Activated T-helper 2 cell treated with anti-CD3 and anti-CD28 coated beads, Interferon-gamma antibody, Interleukin-2, Interleukin-4, amounts not matched to agents 10 μg/mL and 5 μg/mL and 100 μg/mL, durations not matched to agents 14 hours and 24 hours and 36 hours (primary cell): ENCODE measurements at places on chromosomes 11 and 22.

DNA sequence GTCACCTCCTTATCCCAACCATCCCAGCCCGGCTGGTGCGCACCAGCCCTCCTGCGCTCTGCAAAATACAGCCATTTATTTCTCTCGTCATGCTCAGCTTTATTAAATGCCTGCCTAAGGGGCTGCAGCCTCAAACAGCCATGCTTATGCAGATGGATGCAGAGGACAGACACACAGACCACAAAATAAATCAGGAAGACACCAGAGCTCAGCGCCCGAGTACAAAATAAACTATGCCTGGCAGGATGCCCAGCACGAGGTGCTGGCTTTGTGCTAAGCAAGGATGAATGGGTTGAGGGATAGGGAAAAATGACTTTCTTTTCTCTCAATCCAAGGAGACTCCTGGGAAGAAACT is 70.5 kb downstream of the RPUSD4 start:
- DNase-seq: no peak
- H3K4me3 ChIP-seq: no peak overlapping the region
- no peak overlapping the region for H3K27ac ChIP-seq
- peaks cover 8% of the 10 kb centered on the region for H3K27me3 ChIP-seq
- H3K36me3 ChIP-seq: no peaks in the 10 kb centered on the region
- no peaks in the 10 kb centered on the region for H3K4me1 ChIP-seq

- H3K27me3 ChIP-seq: peaks cover 6% of the 10 kb centered on the region
- H3K4me3 ChIP-seq: no peak overlapping the region
- H3K27ac ChIP-seq: no peak overlapping the region
- peaks cover 14% of the 10 kb centered on the region for H3K4me1 ChIP-seq
- H3K36me3 ChIP-seq: no peaks in the 10 kb centered on the region
Measured at GRCh38 chr11:10588904-10589303, 20.4 kb upstream of the LYVE1 start.

DNA sequence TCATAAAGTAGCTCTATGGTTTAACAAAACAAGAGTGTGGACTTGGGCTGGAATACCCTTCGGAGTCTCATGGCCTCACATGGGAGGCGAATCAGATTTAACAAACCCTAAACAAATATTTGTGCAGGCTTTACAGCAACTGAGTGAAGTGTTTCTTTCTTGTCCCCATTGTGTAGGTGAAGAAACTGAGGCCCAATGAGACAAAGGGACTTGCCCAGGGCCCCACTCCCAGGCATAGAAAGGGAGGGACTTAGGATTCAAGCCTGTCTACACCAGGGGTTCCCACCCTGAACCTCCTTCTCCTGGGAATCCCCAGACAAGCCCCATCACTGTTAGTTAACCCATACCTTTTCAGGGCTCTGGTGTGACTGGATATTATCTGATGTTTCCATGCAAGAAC is 55.1 kb upstream of the CRYBB3 start:
- no peak for DNase-seq
- no peaks in the 10 kb centered on the region for H3K36me3 ChIP-seq
- no peak overlapping the region for H3K27ac ChIP-seq
- no peaks in the 10 kb centered on the region for H3K27me3 ChIP-seq

DNA sequence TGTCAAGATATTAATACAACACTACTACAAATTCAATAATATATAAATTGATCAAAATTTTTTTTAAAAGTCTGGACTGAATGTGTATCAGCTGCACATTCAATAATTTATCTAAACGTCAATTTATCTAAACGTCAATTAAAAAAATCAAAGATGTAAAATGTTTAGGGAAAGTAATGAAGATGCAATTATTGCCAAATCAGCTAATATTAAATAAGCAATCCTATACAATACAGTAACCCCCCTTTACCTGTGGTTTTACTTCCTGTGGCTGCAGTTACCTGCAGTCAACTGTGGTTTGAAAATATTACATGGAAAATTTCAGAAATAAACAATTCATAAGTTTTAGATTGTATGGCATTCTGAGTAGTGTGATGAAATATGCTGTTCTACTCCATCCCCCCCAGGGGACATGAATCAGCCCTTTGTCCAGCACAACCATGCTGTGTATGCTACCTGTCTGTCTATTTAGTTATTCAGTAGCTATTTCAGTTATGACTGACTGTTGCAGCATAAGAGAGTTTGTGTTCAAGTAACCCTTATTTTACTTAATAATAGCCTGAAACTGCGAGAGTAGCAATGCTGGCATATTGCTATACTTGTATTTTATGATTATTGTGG is 72.2 kb downstream of the CWF19L2 start:
- H3K4me1 ChIP-seq: no peaks in the 10 kb centered on the region
- H3K36me3 ChIP-seq: peaks cover 11% of the 10 kb centered on the region
- H3K27me3 ChIP-seq: no peaks in the 10 kb centered on the region
- no peak overlapping the region for H3K4me3 ChIP-seq

GRCh38 chr11:44036811-44037657 is 10.7 kb upstream of the ACCSL start:
- H3K27me3 ChIP-seq: peaks cover 2% of the 10 kb centered on the region
- no peak overlapping the region for H3K27ac ChIP-seq
- no peak overlapping the region for H3K4me3 ChIP-seq
- H3K4me1 ChIP-seq: no peaks in the 10 kb centered on the region
- no peaks in the 10 kb centered on the region for H3K36me3 ChIP-seq

- H3K4me3 ChIP-seq: no peak overlapping the region
- H3K4me1 ChIP-seq: peaks cover 15% of the 10 kb centered on the region
- H3K27ac ChIP-seq: no peak overlapping the region
- H3K27me3 ChIP-seq: no peaks in the 10 kb centered on the region
Measured at GRCh38 chr22:36430863-36431262, 43.1 kb upstream of the MYH9 start.

GRCh38 chr11:29256580-29256979 is 760.2 kb downstream of the KCNA4 start:
- no peak overlapping the region for H3K27ac ChIP-seq
- H3K36me3 ChIP-seq: no peaks in the 10 kb centered on the region
- no peaks in the 10 kb centered on the region for H3K4me1 ChIP-seq
- H3K27me3 ChIP-seq: no peaks in the 10 kb centered on the region

DNA sequence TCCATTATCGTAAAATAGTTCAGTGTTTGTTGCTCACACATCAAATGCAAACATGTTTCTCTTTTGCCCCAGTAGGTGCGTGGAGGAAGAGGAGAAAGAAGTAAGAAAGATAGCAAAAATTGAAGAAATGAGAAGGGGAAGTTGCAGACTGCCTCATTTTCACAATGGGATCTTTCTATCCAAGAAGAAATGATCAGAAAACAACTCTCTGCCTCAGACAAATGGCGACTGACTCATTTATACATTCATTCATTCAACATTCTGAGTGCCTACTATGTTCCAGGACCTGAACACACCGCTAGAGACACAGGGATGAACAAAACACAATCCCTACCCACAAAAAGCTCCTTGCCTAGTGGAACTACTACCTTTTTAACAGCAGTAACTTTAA is 367 bp downstream of the HPS5 start:
- H3K36me3 ChIP-seq: peaks cover 49% of the 10 kb centered on the region
- peak overlapping the region; percentile 92 for H3K4me3 ChIP-seq

DNA sequence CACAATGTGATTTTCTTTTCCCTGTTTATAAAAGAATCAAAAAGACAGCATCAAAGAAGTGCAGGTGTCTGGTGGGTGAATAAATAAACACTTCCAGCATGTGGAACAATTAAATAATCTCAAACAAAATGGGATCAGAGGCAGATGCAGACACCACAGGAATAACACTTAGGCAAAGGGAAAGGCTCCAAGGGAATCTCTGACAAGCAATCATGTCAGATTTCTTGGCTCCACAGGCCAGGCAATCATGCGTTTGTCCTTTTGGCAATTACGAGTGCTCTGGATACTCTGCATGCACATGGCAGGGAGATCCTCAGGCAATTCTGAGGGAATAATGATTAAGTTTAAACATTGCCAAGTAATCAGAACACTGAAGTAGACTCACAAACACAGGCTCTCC is 403.5 kb upstream of the LUZP2 start:
- no peaks in the 10 kb centered on the region for H3K27me3 ChIP-seq
- no peak for DNase-seq
- no peaks in the 10 kb centered on the region for H3K36me3 ChIP-seq

DNA sequence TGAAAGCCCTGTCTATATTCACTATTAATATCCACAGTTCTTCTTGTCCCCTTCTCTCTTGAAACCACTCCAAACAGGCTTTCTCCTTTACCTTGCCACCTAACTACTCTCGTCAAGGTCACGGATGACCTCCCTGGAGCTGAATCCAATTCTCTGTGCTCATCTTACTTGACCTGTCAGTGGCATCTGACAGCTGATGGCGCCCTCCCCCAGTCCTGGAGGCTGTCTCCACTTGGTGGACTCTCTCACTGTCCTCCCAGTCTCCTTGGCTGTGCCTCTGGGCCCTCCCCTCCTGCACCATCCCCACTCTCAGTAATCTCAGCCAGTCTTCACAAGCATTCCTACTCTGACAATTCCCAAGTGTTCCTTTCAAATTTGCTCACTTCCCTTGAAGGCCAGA is 8.7 kb downstream of the TNKS1BP1 start:
- H3K27me3 ChIP-seq: no peaks in the 10 kb centered on the region
- H3K27ac ChIP-seq: no peak overlapping the region
- DNase-seq: no peak
- H3K36me3 ChIP-seq: no peaks in the 10 kb centered on the region
- H3K4me1 ChIP-seq: no peaks in the 10 kb centered on the region
- H3K4me3 ChIP-seq: no peak overlapping the region

DNA sequence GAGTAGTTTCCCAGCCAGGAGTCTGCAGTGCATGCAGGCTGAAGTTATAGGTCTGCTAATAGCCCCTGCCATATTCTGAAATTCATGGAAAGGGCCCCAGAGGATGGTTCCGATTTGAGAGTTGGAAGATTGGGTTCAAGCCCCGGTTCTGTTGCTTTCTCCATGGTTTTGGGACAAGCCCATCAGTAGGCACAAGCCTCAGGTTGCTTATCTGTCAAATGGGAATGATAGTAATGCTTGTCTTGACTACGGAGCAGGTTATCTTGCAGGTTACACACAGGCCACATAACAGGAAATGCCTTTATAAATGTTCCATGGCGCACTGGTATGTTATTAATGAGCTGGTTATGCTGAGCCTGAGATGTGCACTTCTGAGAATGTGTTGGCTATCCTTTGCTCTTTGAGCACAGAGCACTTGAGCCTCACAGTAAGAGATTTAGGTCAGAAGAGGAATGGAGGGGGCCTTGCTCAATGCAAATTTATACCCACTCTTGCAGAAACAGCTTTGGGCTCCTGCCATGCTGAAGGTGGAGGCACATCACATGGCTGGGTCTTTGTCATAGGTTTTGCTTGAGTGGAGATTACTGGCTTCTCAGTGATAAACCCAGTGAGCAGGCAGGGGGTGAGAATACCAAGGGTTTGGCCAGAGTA is 47.1 kb downstream of the ZNRF3 start:
- H3K4me1 ChIP-seq: no peaks in the 10 kb centered on the region
- peaks cover 56% of the 10 kb centered on the region for H3K27me3 ChIP-seq
- no peak overlapping the region for H3K4me3 ChIP-seq
- no peaks in the 10 kb centered on the region for H3K36me3 ChIP-seq
- H3K27ac ChIP-seq: no peak overlapping the region
- DNase-seq: no peak

- H3K27me3 ChIP-seq: peaks cover 10% of the 10 kb centered on the region
- no peak overlapping the region for H3K27ac ChIP-seq
- H3K4me1 ChIP-seq: peaks cover 14% of the 10 kb centered on the region
- no peak overlapping the region for H3K4me3 ChIP-seq
- DNase-seq: no peak
Measured at GRCh38 chr11:66042227-66042995, 6.5 kb downstream of the GAL3ST3 start.

- no peaks in the 10 kb centered on the region for H3K36me3 ChIP-seq
- no peak overlapping the region for H3K27ac ChIP-seq
- H3K4me1 ChIP-seq: no peaks in the 10 kb centered on the region
Measured at GRCh38 chr11:94728541-94728940, 39.6 kb upstream of the AMOTL1 start.

- H3K4me3 ChIP-seq: no peak overlapping the region
- peaks cover 68% of the 10 kb centered on the region for H3K36me3 ChIP-seq
- H3K27ac ChIP-seq: peak overlapping the region; percentile 43
- H3K27me3 ChIP-seq: no peaks in the 10 kb centered on the region
- peaks cover 28% of the 10 kb centered on the region for H3K4me1 ChIP-seq
Measured at GRCh38 chr11:68541991-68542390, 81.4 kb downstream of the PPP6R3 start.

- peak overlapping the region; percentile 42 for H3K4me3 ChIP-seq
- H3K36me3 ChIP-seq: peaks cover 42% of the 10 kb centered on the region
- peak overlapping the region; percentile 76 for H3K27ac ChIP-seq
- no peaks in the 10 kb centered on the region for H3K27me3 ChIP-seq
Measured at GRCh38 chr11:64850979-64851567, 6.6 kb upstream of the CDC42BPG start.

DNA sequence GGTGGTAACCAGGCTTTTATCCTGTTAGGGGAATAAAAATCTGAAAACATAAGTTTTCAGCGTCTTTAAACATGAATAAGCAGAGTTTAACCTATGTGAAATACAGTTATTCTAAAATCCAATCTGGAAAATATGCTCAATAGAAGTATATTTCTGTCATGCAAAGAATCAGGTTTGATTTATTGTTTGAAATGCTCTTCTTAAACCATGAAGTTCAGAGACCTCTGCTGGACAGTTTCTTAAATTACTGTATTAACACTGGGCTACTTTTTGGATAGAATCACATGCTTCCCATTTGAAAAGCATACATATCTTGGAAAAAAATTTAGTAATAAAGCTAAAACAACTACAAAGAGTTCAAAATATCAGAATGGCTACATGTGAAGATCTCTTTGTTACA is 25.4 kb downstream of the APIP start:
- H3K36me3 ChIP-seq: peaks cover 2% of the 10 kb centered on the region
- no peaks in the 10 kb centered on the region for H3K27me3 ChIP-seq
- DNase-seq: no peak
- H3K27ac ChIP-seq: no peak overlapping the region
- H3K4me3 ChIP-seq: no peak overlapping the region

- peaks cover 14% of the 10 kb centered on the region for H3K4me1 ChIP-seq
- H3K27me3 ChIP-seq: peaks cover 80% of the 10 kb centered on the region
- H3K36me3 ChIP-seq: peaks cover 5% of the 10 kb centered on the region
- H3K27ac ChIP-seq: no peak overlapping the region
- DNase-seq: no peak
Measured at GRCh38 chr11:32435152-32435480, 223 bp downstream of the WT1 start.

GRCh38 chr22:42985531-42985905 is 29.4 kb downstream of the PACSIN2 start:
- no peak overlapping the region for H3K4me3 ChIP-seq
- H3K27me3 ChIP-seq: no peaks in the 10 kb centered on the region
- no peak for DNase-seq
- no peaks in the 10 kb centered on the region for H3K36me3 ChIP-seq
- peaks cover 7% of the 10 kb centered on the region for H3K4me1 ChIP-seq

DNA sequence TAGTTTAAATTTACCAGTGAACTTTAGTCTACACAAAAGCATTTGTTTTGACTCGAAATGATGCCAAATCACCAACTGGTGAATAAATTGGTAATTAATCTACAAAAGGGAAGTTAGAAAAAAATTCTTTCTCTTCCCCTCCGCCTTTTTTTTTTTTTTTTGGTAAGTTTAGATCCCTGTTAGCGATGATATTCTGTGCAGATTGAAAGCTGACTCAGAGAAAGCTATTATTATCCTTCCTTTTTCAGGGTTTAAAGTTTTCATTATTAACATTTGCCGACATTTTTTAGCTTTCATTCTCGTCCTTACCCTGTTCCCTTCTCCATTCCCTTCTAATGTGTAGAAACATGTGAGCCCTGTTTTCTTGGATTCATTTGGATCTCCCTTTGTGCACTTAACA is 16.8 kb upstream of the NUP160 start:
- H3K27ac ChIP-seq: no peak overlapping the region
